ENCODE measurements at places on chromosomes 11 and 22.

GRCh38 chr11:117589063-117589462 lies 208.0 kb downstream of the DSCAML1 start:
- no peak for DNase-seq
- no peaks in the 10 kb centered on the region for H3K27me3 ChIP-seq
- no peaks in the 10 kb centered on the region for H3K4me1 ChIP-seq
- no peaks in the 10 kb centered on the region for H3K36me3 ChIP-seq
- H3K4me3 ChIP-seq = no peak overlapping the region

DNA sequence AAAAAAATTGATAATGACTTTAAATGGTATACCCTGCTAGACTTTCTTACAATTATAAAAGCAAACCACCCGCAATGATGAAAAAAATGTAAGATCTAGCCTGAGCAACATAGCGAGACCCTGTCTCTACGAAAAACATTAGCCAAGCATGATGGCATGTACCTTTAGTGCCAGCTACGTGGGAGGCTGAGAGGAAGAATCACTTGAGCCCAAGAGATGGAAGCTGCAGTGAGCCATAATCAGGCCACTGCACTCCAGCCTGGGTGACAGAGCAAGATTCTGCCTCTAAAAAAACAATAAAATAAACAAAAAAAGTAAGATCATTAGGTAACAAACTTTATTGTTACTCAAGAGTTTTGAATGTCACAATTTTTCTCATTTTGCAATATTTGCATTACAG lies 39.2 kb downstream of the KMT5B start:
- H3K27ac ChIP-seq = no peak overlapping the region
- H3K4me3 ChIP-seq = no peak overlapping the region
- H3K36me3 ChIP-seq = peaks cover 54% of the 10 kb centered on the region

DNA sequence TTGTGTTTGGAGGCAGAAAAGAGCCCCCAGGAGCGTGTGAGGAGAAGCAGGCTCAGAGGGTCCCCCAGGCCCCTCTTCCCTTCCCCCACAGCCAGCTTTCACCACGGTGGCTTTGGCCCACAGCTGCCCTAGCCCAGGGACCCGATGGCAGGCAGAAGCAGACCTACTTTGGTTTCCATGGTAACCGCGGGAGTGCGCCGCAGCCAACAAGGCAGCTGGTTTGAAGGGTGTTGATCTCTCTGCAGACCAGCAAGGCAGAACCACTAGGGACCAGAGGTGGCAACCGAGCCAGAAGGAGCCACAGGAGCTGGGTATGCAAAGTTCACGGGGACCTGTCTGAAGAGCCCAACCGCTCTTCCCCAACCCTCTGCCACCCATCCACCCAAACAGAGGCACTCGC lies 69.4 kb downstream of the BUD13 start:
- no peaks in the 10 kb centered on the region for H3K36me3 ChIP-seq
- no peak for DNase-seq
- no peaks in the 10 kb centered on the region for H3K4me1 ChIP-seq
- no peaks in the 10 kb centered on the region for H3K27me3 ChIP-seq
- H3K4me3 ChIP-seq = no peak overlapping the region

GRCh38 chr22:17866621-17867020 lies 92.4 kb upstream of the BID start:
- H3K36me3 ChIP-seq = peaks cover 22% of the 10 kb centered on the region
- H3K4me1 ChIP-seq = no peaks in the 10 kb centered on the region
- H3K27ac ChIP-seq = no peak overlapping the region
- no peak for DNase-seq

DNA sequence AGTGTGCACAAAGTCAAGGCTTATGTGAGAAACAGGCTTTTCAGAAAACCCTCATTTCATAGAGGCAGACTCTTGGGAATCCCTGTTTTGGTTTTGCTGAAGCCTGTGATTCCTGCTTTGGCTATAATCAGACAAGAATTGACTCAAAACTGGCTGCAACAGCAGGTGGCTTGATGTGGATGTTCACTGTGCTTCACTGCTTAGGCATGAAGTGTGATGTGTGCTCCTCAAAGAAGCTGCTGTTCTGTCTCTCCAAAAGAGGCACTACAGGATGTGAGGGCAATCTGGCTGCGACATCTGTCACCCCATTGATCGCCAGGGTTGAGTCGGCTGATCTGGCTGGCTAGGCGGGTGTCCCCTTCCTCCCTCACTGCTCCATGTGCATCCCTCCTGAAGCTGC lies 103.5 kb downstream of the C11orf58 start:
- no peaks in the 10 kb centered on the region for H3K27me3 ChIP-seq
- DNase-seq = no peak
- no peaks in the 10 kb centered on the region for H3K36me3 ChIP-seq
- no peak overlapping the region for H3K4me3 ChIP-seq
- no peak overlapping the region for H3K27ac ChIP-seq

DNA sequence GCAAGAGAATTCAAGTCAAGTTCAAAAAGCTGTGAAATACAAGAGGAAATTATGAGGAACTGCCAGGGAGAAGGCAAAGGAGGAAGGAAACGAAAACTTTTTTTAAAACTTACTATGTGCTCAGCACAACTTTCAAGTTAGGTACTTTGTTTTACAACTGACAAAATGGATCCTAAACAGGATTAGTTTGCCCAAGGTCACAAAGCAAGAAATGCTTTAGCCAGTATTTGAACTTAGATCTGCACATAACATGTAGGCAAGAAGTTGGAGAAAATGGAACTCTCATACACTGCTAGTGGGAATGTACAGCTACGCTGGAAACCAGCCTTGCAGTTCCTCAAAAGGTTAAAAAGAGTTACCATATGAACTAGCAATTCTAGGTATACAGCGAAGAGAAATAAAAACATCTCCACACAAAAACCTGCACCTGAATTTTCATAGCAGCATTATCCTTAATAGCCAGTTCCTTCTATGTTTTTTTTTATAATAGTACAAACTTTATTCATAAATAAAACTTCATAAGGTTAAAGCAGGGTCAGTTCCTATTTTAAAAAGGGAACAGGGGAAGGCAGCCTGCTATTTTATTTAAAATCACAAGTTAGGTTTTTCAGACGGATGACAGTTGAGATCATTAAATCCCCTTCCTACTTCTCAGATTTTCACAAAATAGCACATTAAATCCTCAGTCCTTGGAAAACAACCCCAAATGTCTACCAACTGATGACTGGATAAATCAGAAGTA lies 19.2 kb downstream of the DDX6 start:
- peaks cover 54% of the 10 kb centered on the region for H3K36me3 ChIP-seq
- no peaks in the 10 kb centered on the region for H3K27me3 ChIP-seq

- no peaks in the 10 kb centered on the region for H3K36me3 ChIP-seq
- H3K4me1 ChIP-seq = no peaks in the 10 kb centered on the region
- no peak for DNase-seq
- H3K27me3 ChIP-seq = no peaks in the 10 kb centered on the region
Measured at GRCh38 chr11:42620796-42621195, 691.0 kb upstream of the API5 start.

DNA sequence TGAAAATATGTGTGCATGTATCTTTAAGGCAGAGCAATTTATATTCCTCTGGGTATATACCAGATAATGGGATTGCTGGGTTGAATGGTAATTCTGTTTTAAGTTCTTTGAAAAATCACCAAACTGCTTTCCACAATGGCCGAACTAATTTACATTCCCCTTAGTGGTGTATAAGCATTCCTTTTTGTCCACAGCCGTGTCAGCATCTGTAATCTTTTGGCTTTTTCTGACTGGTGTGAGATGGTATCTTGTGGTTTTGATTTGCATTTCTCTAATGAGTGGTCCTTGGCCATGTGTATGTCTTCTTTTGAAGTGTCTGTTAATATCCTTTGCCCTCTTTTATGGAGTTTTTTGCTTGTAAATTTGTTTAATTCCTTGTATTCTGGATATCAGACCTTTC lies 24.3 kb downstream of the CCDC15 start:
- no peak for DNase-seq
- no peak overlapping the region for H3K4me3 ChIP-seq
- H3K27ac ChIP-seq = no peak overlapping the region
- no peaks in the 10 kb centered on the region for H3K4me1 ChIP-seq
- H3K27me3 ChIP-seq = no peaks in the 10 kb centered on the region

GRCh38 chr11:71129624-71130023 lies 122.8 kb downstream of the SHANK2 start:
- H3K27me3 ChIP-seq = no peaks in the 10 kb centered on the region
- H3K4me3 ChIP-seq = no peak overlapping the region
- H3K27ac ChIP-seq = no peak overlapping the region
- H3K4me1 ChIP-seq = no peaks in the 10 kb centered on the region

- no peak overlapping the region for H3K27ac ChIP-seq
- no peaks in the 10 kb centered on the region for H3K4me1 ChIP-seq
- DNase-seq = no peak
- no peaks in the 10 kb centered on the region for H3K27me3 ChIP-seq
Measured at GRCh38 chr11:114832532-114833125, 154.3 kb downstream of the NXPE2 start.

GRCh38 chr11:31783252-31783651 lies 27.9 kb downstream of the PAX6 start:
- H3K27me3 ChIP-seq = no peaks in the 10 kb centered on the region
- H3K27ac ChIP-seq = no peak overlapping the region
- H3K36me3 ChIP-seq = no peaks in the 10 kb centered on the region

GRCh38 chr11:107266455-107266854 lies 191.2 kb downstream of the CWF19L2 start:
- no peaks in the 10 kb centered on the region for H3K4me1 ChIP-seq
- no peaks in the 10 kb centered on the region for H3K36me3 ChIP-seq
- no peak overlapping the region for H3K4me3 ChIP-seq
- no peak overlapping the region for H3K27ac ChIP-seq

- H3K4me3 ChIP-seq = no peak overlapping the region
- H3K36me3 ChIP-seq = no peaks in the 10 kb centered on the region
- no peak for DNase-seq
- no peak overlapping the region for H3K27ac ChIP-seq
- no peaks in the 10 kb centered on the region for H3K4me1 ChIP-seq
- H3K27me3 ChIP-seq = no peaks in the 10 kb centered on the region
Measured at GRCh38 chr11:44246726-44247125, 63.2 kb downstream of the ALX4 start.

DNA sequence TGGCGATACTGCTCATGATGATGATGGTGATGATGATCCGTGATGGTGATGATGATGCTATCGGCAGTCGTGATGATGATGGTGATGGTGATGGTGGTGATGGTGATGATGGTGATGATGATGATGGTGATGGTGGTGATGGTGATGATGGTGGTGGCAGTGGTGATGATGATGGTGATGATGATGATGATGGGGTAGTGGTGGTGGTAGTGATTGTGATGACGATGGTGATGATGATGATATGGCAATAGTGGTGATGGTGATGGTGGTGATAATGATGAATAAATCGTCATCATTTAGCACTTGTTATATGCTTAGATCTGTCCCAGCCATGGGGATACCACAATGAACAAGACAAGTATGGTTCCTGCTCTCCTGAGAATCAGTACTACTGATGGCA lies 39.2 kb downstream of the SMIM38 start:
- H3K4me3 ChIP-seq = no peak overlapping the region
- H3K4me1 ChIP-seq = no peaks in the 10 kb centered on the region
- DNase-seq = no peak
- H3K36me3 ChIP-seq = no peaks in the 10 kb centered on the region

DNA sequence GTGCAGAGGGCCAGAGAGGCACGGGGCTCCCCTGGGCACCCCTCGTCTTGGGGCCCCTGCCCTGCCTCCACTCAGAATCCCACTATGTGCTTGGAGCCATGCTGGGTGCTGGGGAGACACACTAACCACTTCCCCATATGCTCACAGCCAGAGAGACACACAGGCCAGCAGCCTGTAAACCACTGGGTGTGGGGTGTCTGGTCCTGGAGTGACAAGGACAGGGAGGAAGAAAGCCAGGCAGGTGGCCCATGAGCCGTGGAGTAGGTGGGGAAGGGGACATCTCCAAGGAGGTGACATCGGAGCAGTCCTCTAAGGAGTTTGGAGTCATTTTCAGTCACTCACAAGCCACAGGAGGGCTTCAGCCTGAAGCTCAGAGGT lies 58.9 kb downstream of the CDKN1C start:
- no peaks in the 10 kb centered on the region for H3K4me1 ChIP-seq
- H3K27ac ChIP-seq = no peak overlapping the region
- no peaks in the 10 kb centered on the region for H3K27me3 ChIP-seq
- no peak overlapping the region for H3K4me3 ChIP-seq
- DNase-seq = no peak

- no peak for DNase-seq
- no peaks in the 10 kb centered on the region for H3K27me3 ChIP-seq
- H3K4me3 ChIP-seq = no peak overlapping the region
- no peak overlapping the region for H3K27ac ChIP-seq
- H3K36me3 ChIP-seq = no peaks in the 10 kb centered on the region
- H3K4me1 ChIP-seq = peaks cover 21% of the 10 kb centered on the region
Measured at GRCh38 chr11:82895437-82896091, 4.7 kb downstream of the PRCP start.

DNA sequence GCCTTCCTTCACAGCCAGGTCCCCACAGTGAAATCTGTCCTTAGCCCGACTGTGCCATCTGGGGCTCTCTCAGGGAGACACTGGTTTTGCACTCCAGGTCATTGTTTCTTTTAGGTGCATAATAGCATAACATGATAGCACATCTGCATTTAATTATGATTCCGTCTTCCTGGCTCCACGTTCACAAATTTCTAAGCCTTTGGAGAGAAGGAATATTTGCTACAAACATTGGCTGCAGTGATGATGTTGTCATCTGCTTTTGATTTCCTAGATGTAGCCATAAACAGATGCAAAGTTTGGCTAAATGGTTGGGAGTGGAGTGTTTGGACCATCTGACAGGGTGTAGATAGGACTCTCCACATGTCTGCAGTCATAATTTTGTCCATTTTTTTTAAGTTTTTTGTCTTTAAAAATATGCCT lies 12.0 kb upstream of the CAT start:
- H3K27me3 ChIP-seq = no peaks in the 10 kb centered on the region
- no peak overlapping the region for H3K4me3 ChIP-seq
- no peak for DNase-seq
- H3K4me1 ChIP-seq = no peaks in the 10 kb centered on the region
- H3K36me3 ChIP-seq = no peaks in the 10 kb centered on the region
- no peak overlapping the region for H3K27ac ChIP-seq

DNA sequence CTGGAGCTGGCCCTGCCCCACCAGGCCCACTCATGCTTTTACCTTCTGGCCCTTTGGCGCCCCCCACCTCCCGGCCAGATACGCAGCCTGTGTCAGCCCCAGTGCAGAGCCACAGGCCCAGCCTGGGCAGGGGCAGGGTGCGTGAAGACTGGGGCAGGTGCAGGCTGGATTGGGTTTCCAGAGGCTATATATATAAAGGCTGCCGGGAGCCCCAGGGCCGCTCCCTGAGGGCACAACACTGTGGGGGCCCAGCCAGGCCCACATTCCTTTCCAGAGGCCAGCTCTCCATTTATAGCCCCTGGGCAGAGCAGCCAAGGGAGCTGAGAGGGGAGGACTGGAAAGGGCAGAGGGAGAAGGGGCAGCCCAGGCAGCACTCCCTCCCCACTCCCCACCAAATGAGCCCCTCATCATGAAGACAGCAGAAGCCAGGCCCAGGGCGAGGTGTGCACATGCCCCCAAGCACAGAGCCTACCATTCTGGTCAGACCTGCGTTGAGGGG lies 5.0 kb upstream of the MYOD1 start:
- H3K27me3 ChIP-seq = no peaks in the 10 kb centered on the region
- no peaks in the 10 kb centered on the region for H3K36me3 ChIP-seq
- no peaks in the 10 kb centered on the region for H3K4me1 ChIP-seq
- H3K27ac ChIP-seq = no peak overlapping the region
- DNase-seq = no peak
